ENCODE measurements at places on chromosomes 5 and 9. TPM values are rescaled to one million over a fixed set of nuclear protein-coding genes. Genes with fewer than 3 reads are reported as not detected.

DNA sequence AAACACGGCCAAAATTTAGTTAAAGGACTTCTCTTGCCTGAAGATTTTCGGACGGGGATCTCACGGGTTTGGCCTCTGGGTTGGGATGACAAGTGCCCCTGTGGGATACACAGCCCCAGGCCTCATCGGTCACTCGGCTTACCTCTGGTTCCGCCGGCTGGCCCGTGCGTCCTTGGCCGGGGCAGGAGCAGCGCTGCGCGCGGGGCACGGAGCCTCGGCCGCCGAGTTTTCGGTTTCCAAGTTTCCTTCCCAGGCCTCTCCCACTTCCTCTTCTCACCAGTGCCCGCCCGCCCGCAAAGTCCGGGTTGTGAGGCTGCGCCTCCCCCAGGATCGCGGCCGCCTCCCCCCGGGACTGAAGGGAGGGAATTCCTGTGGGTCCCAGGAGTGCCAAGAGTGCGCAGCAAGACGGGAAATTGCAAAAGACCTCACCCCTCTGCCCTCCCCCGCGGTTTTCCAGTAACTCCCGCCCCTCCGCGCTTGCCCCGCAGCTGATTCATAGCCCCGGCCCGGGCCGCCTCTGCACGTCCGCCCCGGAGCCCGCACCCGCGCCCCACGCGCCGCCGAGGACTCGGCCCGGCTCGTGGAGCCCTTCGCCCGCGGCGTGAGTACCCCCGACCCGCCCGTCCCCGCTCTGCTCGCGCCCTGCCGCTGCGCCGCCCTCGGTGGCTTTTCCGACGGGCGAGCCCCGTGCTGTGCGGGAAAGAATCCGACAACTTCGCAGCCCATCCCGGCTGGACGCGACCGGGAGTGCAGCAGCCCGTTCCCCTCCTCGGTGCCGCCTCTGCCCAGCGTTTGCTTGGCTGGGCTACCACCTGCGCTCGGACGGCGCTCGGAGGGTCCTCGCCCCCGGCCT lies at the start of gene OSMR:
TSS of gene OSMR (plus strand) at position 487 of the 853 bp plus-strand sequence. CDS start 23,033 bp downstream, outside the sequence.
- peak; percentile 94 for DNase-seq

The SH3GL2 gene
- not detected for total RNA-seq

DNA sequence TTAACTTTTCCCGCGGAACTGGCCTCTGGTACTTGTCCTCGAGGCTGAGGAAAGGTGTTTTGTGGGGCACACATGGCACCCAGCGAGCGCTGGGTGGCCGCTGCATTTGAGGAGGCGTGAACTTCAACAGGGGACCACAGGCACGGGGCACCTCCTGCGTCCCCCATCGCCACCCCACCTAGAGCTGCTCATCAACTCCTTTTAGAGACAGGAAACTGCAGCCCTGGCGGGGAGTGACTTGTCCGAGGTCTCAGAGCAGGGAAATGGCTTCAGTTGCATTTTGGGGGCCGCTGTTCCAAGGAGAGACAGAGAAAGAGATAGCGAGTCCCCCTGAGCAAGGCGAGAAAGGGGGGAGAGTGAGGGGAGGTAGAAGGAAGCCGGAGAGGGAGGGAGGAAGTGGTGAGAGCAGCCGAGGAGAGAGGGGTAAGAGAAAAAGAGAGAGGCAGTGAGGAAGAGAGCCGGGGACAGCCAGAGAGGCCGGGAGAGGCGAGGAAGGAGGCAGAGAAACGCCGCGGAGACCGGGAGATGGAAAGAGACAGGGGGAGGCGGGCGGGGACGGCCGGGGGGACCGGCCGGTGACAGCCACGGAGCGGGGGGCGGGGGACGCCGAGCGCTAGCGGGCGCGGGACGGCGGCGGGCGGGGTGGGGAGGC lies 12.5 kb upstream of the LHX2 start:
- DNase-seq, result no peak

The PCDHGA7 gene
- 6.1 TPM for total RNA-seq

DNA sequence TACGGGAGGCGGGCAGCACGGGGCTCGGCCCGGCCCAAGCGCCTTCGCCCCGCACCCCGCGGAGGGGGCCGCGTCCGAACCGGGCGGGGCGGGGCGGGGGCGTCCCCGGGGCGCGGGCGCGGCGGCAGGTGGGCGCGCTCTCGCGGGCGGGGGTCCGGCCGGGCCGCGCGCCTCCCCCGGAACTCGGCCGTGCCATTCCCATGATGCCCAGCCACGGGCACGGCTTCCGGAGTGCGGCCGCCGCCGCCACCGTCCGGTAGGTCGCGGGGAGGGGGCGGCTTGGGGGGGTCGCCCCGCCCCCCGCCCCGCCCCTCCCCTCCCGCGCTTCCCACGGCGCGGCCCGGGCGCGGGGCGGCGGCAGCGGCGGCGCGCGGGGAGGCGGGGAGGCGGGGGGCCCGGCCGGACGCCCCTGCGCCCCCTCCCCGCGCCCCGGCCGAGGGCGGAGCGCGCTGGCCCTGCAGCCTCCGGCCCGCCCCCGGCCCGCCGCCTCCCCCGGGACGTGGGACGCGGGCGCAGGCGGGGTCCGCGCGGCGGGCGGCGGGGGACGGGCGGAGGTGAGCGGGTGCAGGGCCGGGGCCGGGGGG lies at the start of gene PPP1R26:
TSS of gene PPP1R26 (plus strand) at position 314 of the 584 bp plus-strand sequence. CDS start 4,729 bp downstream, outside the sequence.
- DNase-seq, result no peak

The NIPBL gene
- total RNA-seq, result 32.3 TPM

DNA sequence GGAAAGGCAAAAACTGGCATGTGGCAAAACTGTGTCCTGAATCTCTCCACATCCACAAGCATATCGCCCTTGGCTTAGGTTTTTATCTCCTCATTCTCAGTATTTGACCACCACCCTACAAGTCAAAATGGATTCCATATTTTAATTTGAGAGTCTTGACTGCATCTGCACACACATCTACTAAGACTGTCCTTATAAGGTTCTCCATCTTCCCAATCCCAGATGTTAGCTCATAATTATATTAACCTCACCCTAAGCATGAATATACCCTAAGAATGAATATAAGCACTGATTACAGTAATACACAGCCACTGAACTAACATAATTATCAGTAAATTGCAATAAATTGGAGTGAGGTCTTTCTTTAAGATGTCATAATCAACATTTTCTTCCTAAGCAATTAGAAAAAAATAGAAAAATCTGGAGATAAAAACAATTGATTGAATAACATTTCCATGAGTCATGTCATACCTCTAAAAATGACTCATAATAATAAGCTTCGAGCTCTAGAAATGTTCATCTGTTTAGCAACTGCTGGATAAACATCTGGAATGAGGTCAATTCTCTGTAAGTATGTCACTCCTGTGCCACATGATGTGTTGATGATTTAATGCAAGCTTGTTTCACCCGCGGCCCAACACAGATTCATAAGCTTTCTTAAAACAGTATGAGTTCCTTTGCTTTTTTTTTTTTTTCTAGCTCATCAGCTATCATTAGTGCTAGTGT lies 39.9 kb upstream of the PAM start:
- no peak for DNase-seq

GRCh38 chr9:125815568-125815967 lies 68.4 kb downstream of the PBX3 start:
- no peak for DNase-seq

DNA sequence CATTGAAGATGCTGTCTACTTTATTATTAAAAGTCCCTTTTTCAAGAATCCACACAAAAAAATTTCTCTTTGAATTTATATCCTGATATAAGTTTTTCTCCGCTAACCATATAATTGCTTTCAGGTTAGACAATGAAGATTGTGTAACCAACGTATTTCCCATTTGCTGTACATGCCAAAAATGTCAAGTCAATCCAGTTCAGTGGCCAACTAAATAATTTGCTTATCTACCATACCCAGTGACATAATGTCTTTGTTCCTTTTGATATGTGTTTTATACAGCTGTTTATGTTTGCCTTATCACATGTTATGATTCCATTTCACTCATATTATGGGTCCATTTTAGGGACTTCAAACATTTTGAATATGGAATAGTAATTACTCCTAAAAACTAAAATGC lies 349.9 kb downstream of the EFNA5 start:
- no peak for DNase-seq

GRCh38 chr9:77759391-77759790 lies 111.3 kb upstream of the GNA14 start:
- no peak for DNase-seq

GRCh38 chr5:38837416-38837815 lies 8.4 kb upstream of the OSMR start:
- no peak for DNase-seq

GRCh38 chr5:45252978-45253377 lies 443.2 kb downstream of the HCN1 start:
- DNase-seq, result no peak

DNA sequence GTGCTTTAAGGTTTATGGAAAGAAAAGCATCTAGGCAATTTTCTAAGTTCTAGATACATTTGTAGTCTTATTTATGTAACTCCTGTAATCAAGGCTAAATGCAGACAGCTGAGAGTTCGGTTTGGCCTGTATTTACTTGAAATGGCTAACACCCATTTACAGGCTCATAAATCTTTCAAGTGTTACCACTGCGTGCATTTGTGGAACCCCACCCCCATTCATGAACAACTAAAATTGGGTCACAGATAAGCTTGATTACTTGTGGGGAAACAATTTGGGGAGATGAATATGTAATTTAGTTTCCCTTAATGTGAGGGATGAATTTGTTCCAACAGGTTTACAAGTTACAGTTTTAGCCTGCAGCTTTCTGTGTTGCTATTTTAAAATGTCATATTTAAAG lies 360.6 kb downstream of the ARRDC3 start:
- DNase-seq, result no peak

- no peak for DNase-seq
Observed at GRCh38 chr9:134295746-134296250, 30.5 kb upstream of the RXRA start.

- no peak for DNase-seq
Observed at GRCh38 chr9:35406183-35406959, 83.5 kb upstream of the RUSC2 start.
